Neural crest cell (in vitro differentiated cells): ENCODE measurements at places on chromosomes 3 and 15.

GRCh38 chr3:21902956-21903355, 151.9 kb upstream of the ZNF385D start:
- DNase-seq, result no peak

DNA sequence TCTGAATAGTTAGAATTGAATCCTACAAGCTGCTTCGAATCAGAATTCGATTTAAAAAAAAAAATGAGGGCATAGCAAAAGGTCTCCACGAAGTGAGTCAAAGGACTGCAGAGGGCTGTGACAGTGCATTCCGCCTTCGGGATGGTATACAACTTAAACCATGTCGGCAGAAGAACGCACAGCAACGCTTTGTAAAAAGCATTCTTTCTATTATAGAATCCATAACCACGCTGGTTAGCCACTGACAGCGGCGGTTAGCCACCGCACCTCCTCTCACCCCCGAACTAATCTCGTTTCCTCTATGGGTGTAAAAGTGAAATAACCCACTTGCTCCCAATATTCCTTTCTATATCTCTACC, 664 bp upstream of the PIK3CA start:
- no peak for DNase-seq

- no peak for DNase-seq
Measured at GRCh38 chr3:18428991-18429745, 4.0 kb upstream of the SATB1 start.

DNA sequence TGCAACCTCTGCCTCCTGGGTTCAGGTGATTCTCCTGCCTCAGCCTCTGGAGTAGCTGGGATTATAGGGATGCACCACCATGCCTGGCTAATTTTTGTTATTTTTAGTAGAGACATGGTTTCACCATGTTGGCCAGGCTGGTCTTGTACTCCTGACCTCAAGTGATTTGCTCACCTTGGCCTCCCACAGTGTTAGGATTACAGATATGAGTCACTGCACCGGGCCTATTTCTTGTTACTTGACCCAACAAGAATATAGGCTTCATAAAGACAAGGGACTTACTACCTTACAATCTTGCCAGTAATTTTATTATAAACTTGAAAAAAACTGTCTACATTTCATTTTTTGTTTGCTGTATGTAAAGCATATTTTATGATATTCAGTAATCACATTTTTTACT, 21.4 kb upstream of the ZBTB47 start:
- no peak for DNase-seq

DNA sequence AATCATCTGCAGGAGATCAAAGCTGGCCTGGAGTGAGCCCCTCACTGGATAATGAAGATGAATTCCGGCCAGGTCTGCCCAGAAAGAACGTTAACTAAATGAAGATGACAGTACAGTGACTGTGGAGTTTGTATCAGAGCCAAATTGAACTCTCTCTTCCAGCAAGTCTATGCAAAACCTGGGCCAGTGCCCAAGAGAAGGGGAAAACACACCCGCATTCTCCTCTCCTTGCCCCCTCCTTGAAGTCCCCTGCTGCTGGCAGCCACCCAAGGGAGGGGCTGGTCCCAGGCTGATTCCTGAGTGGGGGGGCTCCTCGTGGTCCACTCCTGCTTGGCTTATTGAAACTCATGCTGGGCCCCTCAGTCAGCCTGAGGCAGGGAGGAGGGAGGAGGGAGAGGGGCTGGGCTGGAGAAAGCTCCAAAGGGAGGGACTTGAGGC, 155.7 kb downstream of the RAB11A start:
- no peak for DNase-seq

- no peak for DNase-seq
Measured at GRCh38 chr3:8366219-8366810, 135.3 kb upstream of the LMCD1 start.

DNA sequence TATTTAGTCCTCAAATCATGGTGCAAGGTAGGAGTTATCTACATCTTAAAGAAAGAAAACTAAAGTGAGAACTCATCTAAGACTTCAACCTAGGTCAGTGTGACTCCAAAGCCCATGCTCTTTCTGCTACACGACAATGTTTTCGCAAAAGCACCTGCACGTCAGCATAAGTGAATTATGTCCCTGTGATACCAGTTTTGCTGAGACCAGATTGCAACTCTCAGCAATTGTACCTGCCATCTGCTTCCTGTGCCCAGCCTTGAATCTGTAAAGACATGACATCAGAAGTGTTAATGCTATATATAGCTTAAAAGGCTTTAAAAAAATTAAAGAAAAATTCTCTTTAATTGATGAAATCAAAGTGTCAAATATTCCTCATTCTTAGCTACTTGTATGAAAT, 43.4 kb downstream of the RETNLB start:
- DNase-seq, result no peak

DNA sequence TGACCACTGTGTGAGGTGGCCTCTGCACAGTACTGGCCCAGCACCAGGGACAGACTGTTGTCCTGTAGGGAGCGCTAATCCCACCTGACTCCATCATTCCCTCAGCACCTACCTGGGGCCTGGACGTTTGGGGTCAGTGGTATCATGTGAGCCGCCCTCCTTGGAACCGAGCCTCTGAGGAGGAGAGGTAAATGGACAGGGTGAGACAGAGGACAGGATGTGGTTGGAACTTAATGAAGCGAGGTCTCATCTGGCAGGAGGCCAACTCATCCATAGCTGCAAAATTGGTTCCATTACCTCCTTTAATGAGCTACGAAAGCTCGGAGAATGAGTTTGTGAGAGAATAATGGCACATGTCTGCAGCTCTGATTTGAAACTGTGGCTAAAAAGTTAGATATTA, 13.9 kb downstream of the MAPKAPK3 start:
- DNase-seq, result no peak

DNA sequence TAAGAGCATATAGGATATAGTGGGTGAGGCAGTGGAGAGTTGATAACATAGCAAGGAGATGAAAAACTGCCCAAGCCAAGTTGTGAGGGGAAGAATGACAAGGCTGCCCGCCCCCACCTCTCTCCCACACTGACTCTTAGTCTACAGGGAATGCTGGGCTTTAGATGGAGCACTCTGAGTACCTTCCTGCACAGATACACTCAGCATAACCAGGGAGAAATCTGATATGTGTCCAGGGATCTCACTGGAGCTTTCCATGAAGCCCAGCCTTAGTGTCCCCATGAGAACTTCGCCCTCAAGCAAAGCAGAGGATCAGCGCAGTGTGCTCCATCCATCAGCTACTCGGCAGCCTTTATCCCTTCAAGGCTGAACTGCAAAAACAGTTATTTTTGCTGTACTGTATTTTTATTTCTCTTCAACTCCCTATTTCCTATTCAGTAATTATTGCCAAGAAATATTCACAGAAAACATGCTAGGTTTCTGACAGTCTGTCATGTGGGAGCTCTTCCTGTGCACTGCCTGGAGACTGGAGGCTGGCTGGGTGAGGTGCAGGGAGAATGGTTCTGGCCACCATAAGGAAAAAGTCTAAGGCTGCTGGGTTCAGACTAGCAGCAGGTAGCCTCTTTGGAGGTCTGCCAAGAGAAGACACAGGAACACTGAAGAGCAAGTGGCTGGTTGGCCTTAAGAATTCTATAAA, 475.2 kb upstream of the PPP2R3A start:
- DNase-seq, result no peak

- DNase-seq, result no peak
Measured at GRCh38 chr3:71453822-71454511, 129.6 kb downstream of the FOXP1 start.

- no peak for DNase-seq
Measured at GRCh38 chr3:28287046-28287445, 45.6 kb downstream of the CMC1 start.

- DNase-seq, result no peak
Measured at GRCh38 chr3:146199762-146200161, 38.8 kb upstream of the PLOD2 start.

- no peak for DNase-seq
Measured at GRCh38 chr3:66206806-66207205, 14.0 kb upstream of the SLC25A26 start.

DNA sequence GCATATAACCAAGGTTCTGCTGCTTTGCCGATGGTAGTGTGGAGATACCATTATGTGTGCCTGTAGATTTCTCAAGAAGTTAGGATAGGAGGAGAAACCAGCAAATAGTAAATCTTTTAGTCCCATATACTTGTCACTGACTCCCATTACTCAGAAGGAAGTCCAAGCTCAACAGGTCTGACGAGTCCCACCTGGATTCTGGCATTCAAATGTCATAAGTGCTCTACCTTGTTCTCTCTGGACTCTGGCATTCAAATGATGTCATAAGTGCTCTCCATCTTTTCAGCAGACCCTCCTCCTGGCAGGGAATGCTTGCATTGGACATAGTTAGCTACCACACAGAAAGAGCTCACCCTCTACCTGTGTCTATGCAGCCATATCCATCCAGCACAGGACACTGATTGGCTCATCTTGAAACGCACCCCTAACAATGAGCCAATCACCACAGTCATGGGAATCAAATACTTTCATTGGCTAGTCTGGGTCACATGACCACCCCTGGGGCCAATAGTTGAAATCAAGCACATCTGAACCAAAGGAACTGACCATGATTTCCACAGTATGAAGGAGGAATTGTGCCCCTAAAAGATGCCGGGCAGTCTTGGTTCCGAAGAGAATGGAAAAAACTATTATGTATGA, 205.0 kb upstream of the ADAMTS9 start:
- DNase-seq, result no peak

GRCh38 chr3:139827833-139828232, 107.2 kb upstream of the CLSTN2 start:
- no peak for DNase-seq

- no peak for DNase-seq
Measured at GRCh38 chr3:132456136-132456535, 38.8 kb downstream of the DNAJC13 start.

GRCh38 chr3:169295126-169295525, 368.4 kb downstream of the MECOM start:
- DNase-seq, result no peak

DNA sequence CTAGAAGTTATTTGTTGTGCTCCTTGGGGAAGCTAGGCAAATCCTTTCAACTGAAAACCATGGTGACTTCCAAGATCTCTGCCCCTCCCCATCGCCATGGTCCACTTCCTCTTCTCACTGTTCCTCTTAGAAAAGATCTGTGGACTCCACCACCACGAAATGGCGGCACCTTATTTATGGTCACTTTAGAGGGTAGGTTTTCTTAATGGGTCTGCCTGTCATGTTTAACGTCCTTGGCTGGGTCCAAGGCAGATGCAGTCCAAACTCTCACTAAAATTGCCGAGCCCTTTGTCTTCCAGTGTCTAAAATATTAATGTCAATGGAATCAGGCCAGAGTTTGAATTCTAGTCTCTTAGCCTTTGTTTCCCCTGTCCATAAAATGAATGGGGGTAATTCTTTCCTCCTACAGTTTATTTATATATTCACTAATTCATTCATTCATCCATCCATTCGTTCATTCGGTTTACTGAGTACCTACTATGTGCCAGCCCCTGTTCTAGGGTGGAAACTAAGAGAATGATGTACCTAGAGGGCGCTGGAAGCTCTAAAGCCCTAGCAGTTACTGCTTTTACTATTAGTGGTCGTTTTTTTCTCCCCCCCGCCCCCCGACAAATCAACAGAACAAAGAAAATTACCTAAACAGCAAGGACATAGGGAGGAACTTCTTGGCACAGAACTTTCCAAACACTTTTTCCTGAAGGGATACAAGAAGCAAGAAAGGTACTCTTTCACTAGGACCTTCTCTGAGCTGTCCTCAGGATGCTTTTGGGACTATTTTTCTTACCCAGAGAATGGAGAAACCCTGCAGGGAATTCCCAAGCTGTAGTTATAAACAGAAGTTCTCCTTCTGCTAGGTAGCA, 657 bp downstream of the PATL2 start:
- no peak for DNase-seq

DNA sequence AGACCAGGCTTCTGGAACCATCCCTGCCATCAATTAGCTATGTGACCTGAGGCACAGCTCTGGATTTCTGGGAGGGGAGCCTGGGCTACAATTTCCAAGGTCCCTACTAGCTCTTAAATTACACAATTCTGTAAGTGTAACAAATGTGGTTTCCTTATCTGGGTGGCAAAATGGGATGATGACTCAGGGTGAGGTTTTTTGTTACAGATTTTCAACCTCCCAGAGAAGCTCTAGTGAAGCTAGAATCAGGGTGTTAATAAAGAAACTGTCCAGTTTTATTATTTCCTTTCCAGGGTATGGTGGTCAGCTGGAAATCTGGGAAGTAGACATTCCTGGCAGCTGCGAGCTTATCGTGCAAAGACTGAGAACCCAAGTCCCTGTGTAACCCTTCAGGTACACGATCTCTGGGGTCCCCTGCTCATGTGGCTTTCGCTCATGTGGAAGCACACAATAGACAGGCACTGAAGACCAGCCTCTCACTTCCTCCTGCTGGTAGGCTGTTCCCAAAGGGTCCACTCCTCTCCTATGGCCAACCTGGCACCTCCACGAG, 7.3 kb downstream of the RAB27A start:
- no peak for DNase-seq

DNA sequence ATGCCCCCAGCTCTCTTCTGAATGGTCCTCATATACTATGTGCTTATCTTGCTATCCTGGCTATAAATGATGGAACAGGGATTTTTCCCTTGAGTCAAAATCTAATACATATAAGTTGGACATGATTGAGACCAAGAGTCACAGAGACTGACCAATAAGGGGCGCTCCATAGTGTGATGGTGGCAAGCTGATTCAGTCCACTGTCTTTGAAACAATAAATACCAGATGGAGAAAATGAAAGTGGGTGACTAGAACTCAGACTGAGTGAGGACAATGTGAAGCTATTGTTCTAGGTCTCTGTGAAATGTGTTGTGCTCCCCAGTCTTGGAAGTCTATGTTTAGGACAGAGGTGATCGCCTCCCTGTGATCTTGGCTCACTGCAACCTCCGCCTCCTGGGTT, 10.6 kb upstream of the FSTL1 start:
- no peak for DNase-seq

- no peak for DNase-seq
Measured at GRCh38 chr3:196194542-196194915, 16.7 kb downstream of the ZDHHC19 start.

DNA sequence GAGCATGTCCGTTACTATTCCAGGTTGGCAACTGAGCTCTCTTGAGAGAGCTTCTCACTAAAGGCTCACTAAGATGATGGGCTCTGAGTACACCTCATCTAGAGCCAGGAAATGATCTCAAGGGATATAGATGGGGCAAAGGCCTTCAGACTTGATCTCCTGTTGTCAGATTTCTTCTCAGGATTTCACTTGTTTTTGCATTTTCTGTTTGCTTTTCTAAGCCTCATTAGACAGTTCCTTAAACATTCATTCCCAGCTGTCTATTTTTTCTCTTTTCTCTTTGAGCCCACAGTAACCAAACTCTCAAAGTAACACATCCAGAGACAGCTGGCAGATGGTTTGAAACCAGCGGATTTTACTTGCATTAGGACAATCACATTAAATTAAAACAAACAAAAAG, 28.4 kb upstream of the ARL8B start:
- DNase-seq, result no peak

- no peak for DNase-seq
Measured at GRCh38 chr3:61032991-61033390, 218.3 kb downstream of the FHIT start.
